Bronchus fibroblast of lung (primary cell): ENCODE measurements at places on chromosomes 2 and 18. TPM values are rescaled to one million over a fixed set of nuclear protein-coding genes. Genes with fewer than 3 reads are reported as not detected.

GKN2 gene
- not detected in 2 replicates for total RNA-seq

NEU2 gene
- not detected in 2 replicates for total RNA-seq

UBR3 gene
- total RNA-seq: 9.1 and 10.4 TPM in 2 replicates

SPP2 gene
- not detected in 2 replicates for total RNA-seq

MSTN gene
- total RNA-seq: under 0.01 TPM in 2 replicates

GULP1 gene
- 21.4 and 27.9 TPM in 2 replicates for total RNA-seq

C1QL2 gene
- not detected in 2 replicates for total RNA-seq

CDC42EP3 gene
- total RNA-seq: 41.9 and 45.2 TPM in 2 replicates

OTOS gene
- not detected in 2 replicates for total RNA-seq

WDPCP gene
- total RNA-seq: 1.9 and 2.9 TPM in 2 replicates

CD226 gene
- total RNA-seq: under 0.01 TPM in 1 of 2 replicates, not detected in the other

HOXD11 gene
- total RNA-seq: not detected in 2 replicates

EEF1B2 gene
- 606 and 608 TPM in 2 replicates for total RNA-seq

IL36A gene
- not detected in 2 replicates for total RNA-seq

SERPINB10 gene
- total RNA-seq: 1.7 TPM in 1 of 2 replicates, not detected in the other

RFX8 gene
- total RNA-seq: 2.9 and 4.2 TPM in 2 replicates

DCDC2C gene
- total RNA-seq: not detected in 2 replicates

TXNDC2 gene
- not detected in 2 replicates for total RNA-seq

SCG2 gene
- 3.0 and 4.0 TPM in 2 replicates for total RNA-seq

LYG2 gene
- not detected in 2 replicates for total RNA-seq

HOXD8 gene
- total RNA-seq: not detected in 2 replicates

PDE11A gene
- not detected in 2 replicates for total RNA-seq

NABP1 gene
- 18.0 and 21.4 TPM in 2 replicates for total RNA-seq

DPYSL5 gene
- total RNA-seq: not detected in 2 replicates

CAPN14 gene
- under 0.01 TPM in 2 replicates for total RNA-seq

FAM237A gene
- total RNA-seq: not detected in 2 replicates

UGT1A4 gene
- not detected in 2 replicates for total RNA-seq

NXPH2 gene
- total RNA-seq: not detected in 2 replicates

CWC22 gene
- total RNA-seq: 10.1 and 10.6 TPM in 2 replicates

L3MBTL4 gene
- under 0.01 TPM in 2 replicates for total RNA-seq

C18orf32 gene
- 11.9 and 18.5 TPM in 2 replicates for total RNA-seq

CHRND gene
- total RNA-seq: not detected in 2 replicates

C2orf81 gene
- 2.4 and 3.7 TPM in 2 replicates for total RNA-seq

NYAP2 gene
- not detected in 2 replicates for total RNA-seq

KATNAL2 gene
- total RNA-seq: 1.5 and 1.7 TPM in 2 replicates

DPP10 gene
- not detected in 2 replicates for total RNA-seq

DLX2 gene
- total RNA-seq: 0.15 TPM in 1 of 2 replicates, not detected in the other

TMX3 gene
- total RNA-seq: 26.5 and 34.1 TPM in 2 replicates

RFTN2 gene
- 3.5 and 3.7 TPM in 2 replicates for total RNA-seq

TNFRSF11A gene
- 0.17 and 0.30 TPM in 2 replicates for total RNA-seq

CYP1B1 gene
- total RNA-seq: 81.6 and 86.6 TPM in 2 replicates

POU3F3 gene
- under 0.01 TPM in 1 of 2 replicates, not detected in the other for total RNA-seq

RAB6C gene
- not detected in 2 replicates for total RNA-seq

MYCN gene
- total RNA-seq: not detected in 2 replicates

FSIP2 gene
- total RNA-seq: under 0.01 and 0.15 TPM in 2 replicates

LRP1B gene
- total RNA-seq: under 0.01 TPM in 2 replicates

HDAC4 gene
- 3.3 and 6.6 TPM in 2 replicates for total RNA-seq

VWC2L gene
- total RNA-seq: not detected in 2 replicates

STEAP3 gene
- total RNA-seq: 30.8 and 31.2 TPM in 2 replicates

TAF1B gene
- 5.4 and 10.3 TPM in 2 replicates for total RNA-seq

CCDC68 gene
- total RNA-seq: 3.7 and 6.1 TPM in 2 replicates

SMYD1 gene
- not detected in 2 replicates for total RNA-seq

PROC gene
- not detected in 2 replicates for total RNA-seq
